Activated gamma-delta T cell treated with Interleukin-2 at 50 U/mL for 16 hours (primary cell): ENCODE measurements at places on chromosomes 12 and 14.

- DNase-seq, result no peak
Measured at GRCh38 chr12:85784096-85784720, 52.0 kb downstream of the RASSF9 start.

DNA sequence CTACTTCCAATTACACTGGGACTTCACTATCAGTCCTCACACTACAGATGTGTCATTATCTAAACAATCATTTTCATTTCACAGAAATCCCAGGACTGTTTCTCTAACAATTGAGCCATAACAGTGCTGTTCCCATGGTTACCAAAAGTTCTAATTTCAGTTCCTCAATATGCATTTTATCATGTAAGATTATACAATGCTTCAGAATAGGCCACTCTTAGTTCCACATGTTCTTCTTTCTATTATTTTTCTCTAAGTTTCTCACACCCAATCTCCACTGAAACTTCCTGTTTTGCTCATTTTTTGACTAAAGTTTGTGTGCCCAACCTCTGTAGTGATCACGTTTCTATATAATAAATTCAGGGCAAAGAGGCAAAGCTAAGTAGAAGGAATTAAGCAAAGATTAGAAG, 185.8 kb downstream of the DUSP6 start:
- DNase-seq, result no peak

DNA sequence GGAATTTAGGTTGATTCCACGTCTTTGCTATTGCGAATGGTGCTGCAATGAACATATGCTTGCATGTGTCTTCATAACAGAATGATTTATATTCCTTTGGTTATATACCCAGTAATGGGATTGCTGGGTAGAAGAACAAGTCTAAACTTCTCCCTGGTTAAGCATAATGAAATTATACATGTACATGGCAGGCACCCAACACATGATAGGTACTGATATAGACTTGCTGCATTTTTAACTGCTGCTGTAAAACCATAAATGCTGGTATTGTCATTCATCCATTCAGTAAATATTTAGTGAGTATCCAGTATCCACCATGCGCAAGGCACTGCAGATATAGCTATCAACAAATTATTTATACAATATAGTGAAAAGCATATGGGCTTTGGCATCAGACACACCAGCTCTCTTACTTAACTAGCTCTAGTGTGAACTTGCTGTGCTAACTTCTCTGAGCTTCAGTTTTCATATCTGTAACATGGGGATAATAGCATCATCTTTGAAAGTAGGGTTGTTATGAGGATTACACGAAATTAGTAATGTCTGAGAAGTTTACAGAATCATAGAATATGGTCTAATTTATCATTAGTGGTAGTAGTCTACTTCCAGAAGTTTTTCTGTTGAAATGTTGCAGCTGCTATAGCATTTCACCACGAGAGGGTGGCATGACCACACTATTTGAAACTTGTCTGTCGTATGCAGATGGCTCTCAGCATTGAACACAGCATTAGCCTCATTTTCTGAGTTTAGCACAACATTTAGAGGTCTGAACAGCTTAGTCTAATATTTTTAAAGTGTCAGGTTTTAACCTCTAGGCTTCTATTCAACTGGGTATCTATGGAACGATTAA, 32.0 kb upstream of the SEL1L start:
- no peak for DNase-seq

DNA sequence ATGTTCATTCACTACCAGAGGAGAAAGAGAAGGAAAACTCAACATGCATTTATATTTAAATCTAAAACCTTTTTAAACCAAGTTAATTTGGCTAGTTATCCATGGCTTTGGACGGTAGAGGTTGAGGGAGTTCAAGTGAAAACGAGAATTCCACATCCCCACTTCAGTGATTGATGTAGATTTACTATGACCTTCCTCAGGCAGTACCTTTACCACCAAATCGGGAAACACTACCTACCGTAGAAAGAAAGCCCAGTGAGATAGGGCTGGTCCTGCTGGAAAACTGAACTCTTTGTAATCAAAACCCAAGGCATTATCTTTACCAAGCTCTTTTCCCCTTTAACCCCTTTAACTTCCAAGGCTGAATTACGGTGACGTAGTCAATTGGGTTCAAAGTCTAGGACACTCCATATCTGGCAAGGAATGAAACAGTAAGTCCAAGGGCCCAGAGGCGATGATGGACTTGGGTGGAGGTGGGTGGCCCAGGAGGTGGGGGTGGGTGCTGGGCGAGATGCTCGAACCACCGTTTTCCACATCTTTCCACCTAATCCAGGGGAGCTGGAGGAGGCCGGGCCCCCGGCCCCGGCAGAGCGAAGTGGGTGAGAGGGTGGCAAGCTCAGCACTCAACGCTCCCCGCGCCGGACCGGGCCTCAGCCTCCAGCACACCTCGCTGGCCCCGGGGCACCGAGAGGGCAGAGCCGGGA, 618 bp downstream of the SEC23A start:
- DNase-seq, result no peak

DNA sequence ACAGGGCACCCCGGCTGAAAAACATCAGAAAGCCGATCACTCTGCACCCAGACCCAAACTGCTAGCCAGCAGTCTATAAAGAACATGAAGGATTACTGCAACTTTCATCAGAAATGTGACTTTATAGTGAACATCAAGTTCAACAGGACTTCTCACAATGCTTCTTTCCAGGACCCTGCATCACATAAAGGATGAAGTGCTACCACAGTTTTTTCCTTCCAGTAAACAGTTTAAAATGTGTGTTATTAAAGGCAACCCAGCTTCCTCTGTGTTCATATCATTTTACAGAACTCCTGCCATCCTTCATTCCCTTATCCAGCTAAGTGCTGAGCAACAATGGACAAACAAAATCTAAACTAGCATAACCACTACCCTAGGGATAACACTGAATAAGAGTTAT, 280.3 kb upstream of the DIO2 start:
- no peak for DNase-seq

DNA sequence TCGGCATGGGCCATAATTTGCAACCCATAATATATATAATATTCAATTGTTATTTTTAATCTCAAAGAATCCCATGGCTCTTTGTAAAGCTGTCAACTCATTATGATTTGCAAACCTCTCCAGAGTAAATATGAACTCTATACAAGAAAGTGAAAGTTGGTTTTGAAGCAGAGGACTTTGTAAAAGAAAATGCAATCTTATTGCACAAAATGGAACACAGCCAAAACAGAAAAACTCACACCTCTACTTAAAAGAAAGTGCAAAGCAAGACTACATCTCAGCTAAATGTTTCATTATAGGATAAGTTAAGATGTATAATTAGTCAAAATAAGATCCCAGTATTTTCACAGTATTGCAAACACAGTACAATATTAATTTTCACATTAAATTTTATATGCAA, 111.2 kb upstream of the FLRT2 start:
- no peak for DNase-seq

DNA sequence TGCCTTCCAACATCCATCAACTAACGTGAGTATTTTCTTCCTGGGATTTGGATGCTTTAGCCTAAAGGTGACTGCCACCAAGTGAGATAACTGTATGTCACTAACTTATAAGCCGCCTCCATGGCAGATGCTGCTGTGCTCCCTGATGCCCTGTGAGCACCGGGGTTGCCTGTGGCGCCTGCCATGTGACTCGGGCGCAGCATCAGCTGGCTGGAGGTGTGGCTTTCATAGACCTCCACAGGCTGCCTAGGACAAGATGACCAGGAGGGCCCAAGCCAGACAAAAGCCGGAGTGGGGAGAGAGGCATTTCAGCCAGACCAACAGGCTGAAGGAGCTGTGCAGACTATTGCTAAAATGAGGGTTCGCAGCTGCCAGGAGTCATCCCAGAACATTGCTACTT, 55.7 kb downstream of the ANAPC7 start:
- no peak for DNase-seq

- no peak for DNase-seq
Measured at GRCh38 chr14:57392830-57393229, 2.4 kb downstream of the NAA30 start.

- no peak for DNase-seq
Measured at GRCh38 chr14:81516986-81517797, 16.5 kb downstream of the SEL1L start.
